ELR (cell line): ENCODE measurements at places on chromosomes 1 and 21.
A peak's percentile ranks its signal among the peaks of the same experiment; 100 is the strongest.

GRCh38 chr1:20164694-20165202 is 21.1 kb upstream of the UBXN10 start:
- no peak for DNase-seq

DNA sequence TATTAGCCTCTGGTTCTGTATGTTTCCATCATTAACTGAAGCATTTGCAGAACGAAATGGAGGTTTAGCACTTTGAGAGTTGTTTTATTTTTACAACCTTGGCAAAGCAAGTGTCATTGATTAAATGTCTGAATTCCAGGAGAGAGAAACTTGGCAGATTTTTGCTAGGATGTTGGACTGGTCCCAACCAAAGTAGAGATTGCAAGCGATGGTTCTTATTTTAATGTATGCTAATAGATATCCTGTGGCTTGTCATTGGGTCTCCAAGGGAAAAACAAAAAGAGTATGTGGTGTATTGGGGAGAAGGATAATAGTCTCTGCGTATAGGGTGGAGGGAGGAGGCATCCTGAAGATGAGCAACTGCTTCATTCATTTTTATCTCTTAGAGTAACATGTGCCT is 457.2 kb upstream of the RUNX1 start:
- DNase-seq = no peak

DNA sequence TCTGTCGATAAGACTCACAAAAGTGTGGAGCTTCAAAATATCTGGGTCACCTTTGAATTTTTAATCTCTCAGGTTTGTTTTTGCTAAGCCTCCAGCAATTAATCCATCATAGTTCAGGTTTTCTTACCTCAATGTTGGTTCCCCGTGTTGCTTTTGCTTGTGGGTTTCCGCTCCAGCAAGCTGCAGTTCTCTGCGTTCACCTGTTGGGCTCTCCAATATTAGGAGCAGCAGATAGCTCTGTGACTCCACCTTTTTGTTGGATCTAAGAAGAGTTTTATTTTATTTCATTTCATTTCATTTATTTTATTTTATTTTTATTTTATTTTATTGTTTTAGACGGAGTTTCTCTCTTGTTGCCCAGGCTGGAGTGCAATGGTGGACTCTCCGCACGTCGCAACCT is 335.5 kb downstream of the COL11A1 start:
- peak; percentile 3 for DNase-seq

DNA sequence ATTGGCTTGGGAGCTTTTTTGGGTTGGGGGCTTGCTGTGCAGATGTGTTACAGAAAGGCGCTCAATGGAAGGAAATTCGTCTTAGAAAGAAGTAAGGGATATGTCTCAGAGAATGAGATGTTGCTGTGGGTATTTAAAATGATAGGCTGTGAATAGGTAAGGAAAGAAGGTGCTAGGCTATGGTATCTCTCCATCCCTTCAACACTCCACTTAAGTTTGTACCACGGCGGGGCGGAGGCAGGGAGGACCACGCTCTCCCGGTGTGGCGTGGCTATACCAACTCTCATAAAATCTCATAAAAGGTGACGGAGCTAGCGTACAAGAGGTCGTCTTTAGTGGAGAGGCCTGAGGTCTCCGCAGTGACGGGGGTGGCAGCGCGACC is 305 bp upstream of the RPS6KC1 start:
- DNase-seq = no peak

- no peak for DNase-seq
Measured at GRCh38 chr1:157437296-157437695, 115.0 kb downstream of the FCRL5 start.

GRCh38 chr1:59359325-59359724 is 62.4 kb downstream of the FGGY start:
- no peak for DNase-seq

DNA sequence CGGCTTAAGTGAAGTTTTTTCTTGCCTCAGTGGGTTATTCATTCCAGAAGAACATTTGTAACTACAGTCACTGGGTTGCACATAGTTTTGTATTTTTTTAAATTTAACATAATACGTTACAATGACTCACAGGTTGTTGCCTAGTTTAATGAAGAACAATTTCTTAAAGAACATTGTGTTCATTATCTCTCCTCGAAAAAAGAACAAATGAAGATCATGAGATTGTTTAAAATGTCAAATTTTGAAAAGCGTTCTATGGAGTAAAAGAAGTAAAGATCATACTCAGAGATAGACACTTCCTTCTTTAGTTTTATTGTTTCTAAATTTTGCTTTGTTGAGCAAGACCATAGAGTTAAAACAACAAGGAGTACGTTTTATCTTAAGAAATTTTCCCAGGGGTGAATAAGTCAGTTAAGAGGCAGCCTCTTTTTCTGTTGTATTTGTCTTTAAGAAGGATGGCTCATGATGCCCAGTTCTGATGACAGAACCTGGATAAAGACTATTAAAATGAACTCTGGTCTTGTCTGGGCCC is 10.5 kb upstream of the SLAMF1 start:
- no peak for DNase-seq

DNA sequence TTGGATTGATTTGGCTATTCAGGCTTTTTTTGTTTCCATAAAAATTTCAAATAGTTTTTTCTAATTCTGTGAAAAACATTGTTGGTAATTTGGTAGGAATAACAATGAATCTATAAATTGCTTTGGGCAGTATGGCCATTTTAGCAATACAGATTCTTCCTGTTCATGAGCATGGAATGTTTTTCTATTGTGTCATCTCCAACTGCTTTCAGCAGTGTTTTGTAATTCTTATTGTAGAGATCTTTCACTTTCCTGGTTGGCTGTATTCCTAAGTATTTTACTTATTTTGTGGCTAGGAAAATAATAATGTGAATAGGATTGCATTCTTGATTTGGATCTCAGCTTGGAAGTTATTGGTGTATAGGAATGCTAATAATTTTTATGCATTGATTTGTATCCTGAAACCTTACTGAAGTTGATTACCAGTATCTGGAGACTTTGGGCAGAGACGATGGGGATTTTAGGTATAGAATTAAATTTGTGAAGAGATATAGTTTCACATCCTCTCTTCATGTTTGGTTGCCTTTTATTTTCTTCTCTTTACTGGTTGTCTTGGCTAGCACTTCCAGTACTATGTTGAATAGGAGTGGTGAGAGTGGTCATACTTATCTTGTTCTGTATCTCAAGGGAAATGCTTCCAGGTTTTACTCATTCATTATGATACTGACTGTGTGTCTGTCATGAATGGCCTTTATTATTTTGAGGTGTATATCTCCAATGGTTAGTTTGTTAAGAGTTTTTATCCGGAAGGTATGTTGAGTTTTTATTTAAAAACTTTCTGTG is 57.3 kb downstream of the DRAM2 start:
- DNase-seq = peak; percentile 71

DNA sequence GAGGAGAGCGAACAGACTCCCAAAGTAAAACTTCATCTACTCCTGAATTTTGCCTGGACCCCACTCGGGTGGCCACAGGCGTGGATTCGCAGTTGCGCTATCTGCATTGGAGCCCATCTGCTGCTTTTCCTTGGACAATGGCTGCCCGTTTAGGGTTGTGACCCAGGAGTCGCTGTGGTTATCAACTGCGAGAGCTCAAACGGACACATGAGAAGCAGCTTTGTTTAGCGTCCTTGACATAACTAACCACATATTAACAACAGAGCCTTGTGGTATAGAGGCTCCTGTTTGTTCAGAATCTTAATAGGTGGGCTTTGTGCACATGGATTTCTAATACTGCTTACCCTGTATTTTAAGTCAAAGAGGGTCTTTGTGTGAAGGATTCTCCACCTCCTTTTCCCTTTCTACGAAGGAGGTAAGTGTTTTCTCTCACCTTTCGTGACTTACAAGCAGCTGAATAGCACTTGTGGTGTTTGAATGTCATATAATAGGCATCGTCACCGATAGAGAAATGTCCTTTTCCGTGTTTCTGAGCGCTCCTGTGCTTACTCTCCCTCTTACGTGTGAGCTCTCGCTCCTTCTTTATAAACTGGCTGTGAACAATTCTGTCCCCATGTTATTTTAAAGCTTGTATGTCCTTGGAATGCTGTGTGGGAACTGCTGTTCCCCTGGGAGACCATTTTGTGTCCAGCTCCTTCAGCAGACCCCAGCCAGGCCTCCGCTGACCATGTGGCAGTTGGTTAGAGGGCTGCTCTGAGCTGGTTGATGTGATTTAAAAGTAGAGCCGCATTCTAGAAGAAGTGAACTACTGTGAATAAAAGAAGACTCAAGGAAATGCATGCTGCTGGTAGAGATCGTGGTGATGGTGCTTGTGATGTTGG is 441.4 kb downstream of the RPS6KC1 start:
- DNase-seq = no peak

GRCh38 chr1:165187031-165188009 is 169.2 kb downstream of the LMX1A start:
- DNase-seq = no peak

- DNase-seq = no peak
Measured at GRCh38 chr21:31425138-31425537, 81.1 kb upstream of the TIAM1 start.

DNA sequence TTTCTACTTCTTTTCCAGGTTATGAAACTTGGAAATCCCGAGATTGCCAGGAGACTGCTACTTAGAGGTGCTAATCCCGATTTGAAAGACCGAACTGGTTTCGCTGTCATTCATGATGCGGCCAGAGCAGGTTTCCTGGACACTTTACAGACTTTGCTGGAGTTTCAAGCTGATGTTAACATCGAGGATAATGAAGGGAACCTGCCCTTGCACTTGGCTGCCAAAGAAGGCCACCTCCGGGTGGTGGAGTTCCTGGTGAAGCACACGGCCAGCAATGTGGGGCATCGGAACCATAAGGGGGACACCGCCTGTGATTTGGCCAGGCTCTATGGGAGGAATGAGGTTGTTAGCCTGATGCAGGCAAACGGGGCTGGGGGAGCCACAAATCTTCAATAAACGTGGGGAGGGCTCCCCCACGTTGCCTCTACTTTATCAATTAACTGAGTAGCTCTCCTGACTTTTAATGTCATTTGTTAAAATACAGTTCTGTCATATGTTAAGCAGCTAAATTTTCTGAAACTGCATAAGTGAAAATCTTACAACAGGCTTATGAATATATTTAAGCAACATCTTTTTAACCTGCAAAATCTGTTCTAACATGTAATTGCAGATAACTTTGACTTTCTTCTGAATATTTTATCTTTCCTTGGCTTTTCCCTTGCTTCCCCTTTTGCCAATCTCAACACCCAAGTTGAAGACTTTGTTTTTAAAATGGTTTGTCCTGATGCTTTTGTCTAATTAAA is 4.0 kb downstream of the CDKN2C start:
- no peak for DNase-seq

DNA sequence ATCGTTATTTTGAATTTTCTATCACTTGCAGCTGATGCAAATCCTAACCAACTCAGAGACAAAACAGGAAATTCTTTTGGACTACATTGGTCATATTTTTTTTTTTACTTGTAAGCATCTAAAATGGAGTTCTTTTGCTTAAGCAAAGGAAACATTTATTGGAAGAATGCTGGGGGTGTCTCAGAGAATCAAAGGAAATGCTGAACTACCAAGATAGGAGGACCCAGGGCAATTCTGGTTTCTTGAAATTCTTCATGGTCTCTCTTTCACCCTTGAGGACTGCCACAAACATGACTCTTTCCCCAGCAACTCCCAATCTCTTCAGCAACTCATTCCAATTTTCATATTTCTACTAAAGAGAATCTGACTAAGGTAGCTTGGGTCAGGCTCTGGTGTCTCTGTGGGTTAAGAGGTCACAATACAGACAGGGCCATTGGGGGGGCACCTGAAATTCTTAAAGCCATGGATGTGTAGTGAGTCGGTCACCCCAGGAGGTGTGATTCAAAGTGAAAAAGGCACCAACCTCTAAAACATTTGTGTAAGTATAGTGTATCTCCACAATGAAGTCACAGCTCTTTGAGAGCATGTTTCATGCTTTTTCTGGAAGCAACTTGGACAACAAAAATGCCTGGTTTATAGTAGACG is 171.1 kb upstream of the FGGY start:
- DNase-seq = peak; percentile 22

- DNase-seq = no peak
Measured at GRCh38 chr1:225465793-225466517, 38.1 kb upstream of the LBR start.

GRCh38 chr1:54152696-54153095 is at the start of gene CDCP2:
CDCP2 (minus strand) TSS chr1:54153000; CDS start chr1:54152922, 78 bp downstream.
- DNase-seq = no peak

DNA sequence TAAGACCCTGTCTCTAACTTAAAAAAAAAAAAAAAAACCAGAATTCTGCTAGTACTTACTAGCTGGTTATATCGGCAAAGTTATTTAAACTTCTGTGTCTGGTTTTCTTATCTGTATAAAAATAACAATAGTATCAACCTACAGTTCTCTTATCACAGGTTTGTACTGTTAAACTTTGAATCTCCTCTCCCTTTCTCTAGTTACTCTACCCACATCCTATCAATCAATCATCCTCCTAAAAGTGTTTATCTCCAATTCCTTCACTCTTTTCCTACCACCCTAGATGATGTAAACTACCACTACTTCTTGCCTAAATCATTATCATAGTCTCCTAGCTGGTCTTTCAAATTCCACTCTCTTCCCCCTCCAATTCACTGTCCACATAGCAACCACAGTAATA is 27.6 kb downstream of the USP33 start:
- DNase-seq = no peak

- DNase-seq = peak; percentile 78
Measured at GRCh38 chr21:28294051-28294450, 698.6 kb downstream of the LTN1 start.

GRCh38 chr1:239874831-239875230 is 216.9 kb upstream of the FMN2 start:
- DNase-seq = no peak

- no peak for DNase-seq
Measured at GRCh38 chr1:27554293-27554692, 49.7 kb downstream of the AHDC1 start.

- no peak for DNase-seq
Measured at GRCh38 chr21:36850372-36850771, 116.1 kb downstream of the HLCS start.

DNA sequence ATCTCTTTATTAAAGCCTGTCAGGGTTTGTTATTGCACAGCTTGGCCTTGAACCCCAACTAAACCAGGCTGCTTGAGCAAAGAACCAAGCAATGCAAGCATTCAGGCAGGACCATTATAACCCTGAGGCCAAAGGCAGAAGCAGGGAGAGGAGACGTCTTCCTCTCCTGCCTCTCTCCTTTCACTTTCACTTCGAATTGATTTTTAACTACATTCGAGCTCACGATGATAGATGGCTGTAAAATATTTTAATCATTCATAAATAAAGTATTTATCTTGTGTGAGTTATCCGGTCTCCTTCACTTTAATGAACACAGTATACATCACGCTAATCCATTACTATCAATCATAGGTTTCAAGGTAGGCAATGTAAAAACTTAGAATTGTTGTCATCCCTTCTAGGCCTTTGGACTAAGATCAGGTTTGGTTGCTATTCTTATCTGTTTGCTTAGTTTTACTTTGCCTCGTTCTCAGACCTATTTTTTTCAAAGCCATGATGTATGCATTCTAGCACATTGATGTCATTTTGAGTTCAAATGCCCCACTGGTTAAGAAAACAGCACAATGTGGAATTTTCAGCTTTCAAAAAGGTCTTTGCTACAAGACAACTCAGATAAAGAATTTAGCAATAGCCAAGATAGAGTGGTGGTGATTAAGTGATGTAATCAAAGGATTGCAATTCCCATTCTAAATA is 480.2 kb upstream of the RUNX1 start:
- peak; percentile 26 for DNase-seq

GRCh38 chr1:174000371-174000770 is 21.8 kb downstream of the RC3H1 start:
- DNase-seq = no peak

- peak; percentile 19 for DNase-seq
Measured at GRCh38 chr1:48697066-48697707, 79.5 kb downstream of the BEND5 start.

GRCh38 chr1:64515427-64515826 is 45.5 kb downstream of the CACHD1 start:
- DNase-seq = peak; percentile 39
